Activated CD4-positive, CD25-positive, alpha-beta regulatory T cell treated with anti-CD3 and anti-CD28 coated beads, Interleukin-2, amount 50 U/mL, for 24 hours (primary cell): ENCODE measurements at places on chromosomes 4 and X.

DNA sequence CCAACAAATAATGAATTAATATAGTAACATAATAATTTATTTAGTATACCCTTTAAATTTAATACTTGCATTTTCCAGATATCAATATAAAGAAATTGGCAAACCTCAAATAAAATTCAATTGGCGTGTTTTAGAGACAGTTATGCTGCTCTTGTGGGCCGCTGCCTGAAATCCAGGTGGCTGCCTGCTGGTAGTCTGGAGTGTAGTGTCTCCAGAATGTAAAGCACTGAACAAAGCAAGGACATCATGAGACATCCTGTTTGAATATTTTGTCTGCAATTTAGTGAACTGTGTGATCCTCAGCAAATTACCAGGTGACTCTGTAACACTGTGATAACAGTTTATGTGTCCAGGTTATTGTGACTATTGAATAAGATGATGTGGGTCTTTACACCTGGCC is 29.9 kb downstream of the ZFP42 start:
- no peak for ATAC-seq

- ATAC-seq, result no peak
These were observed 2.3 kb downstream of the PGRMC2 start for GRCh38 chr4:128285085-128285997.

DNA sequence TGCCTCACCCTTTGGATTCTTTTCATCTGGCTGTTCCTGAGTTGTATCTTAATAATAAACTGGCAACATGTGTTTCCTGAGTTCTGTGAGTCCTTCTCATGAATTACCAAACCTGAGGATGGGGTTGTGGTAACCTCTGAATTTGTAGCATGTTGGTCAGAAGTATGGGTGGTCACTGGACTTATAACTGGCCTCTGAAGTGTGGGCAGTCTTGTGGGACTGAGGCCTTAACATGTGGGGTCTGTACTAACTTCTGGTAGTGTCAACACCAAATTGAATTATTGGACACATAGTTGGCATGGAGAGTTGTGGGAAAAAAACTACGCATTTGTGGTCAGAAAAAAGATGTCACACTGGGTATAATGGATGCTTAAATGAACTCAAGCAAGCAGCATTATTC is 45.0 kb upstream of the TNIP3 start:
- ATAC-seq, result no peak

DNA sequence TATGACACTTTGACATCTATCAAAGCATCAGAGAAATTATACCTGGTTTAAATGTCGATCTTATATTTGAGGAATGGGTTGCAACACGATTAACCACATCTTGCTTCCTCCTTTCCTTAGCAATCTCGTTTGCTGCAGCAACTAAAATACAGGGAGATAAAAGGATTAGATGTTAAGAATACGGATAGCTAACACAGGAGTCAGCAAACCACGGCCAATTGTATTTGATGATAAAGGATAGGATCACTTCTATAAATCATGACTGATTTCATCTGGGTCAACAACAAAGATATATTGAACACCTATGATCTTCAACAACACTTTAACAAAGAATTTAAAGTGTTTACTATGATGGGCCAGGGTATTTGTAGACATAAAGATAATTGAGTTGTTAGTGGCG is 5.0 kb downstream of the MAP7D3 start:
- no peak for ATAC-seq

DNA sequence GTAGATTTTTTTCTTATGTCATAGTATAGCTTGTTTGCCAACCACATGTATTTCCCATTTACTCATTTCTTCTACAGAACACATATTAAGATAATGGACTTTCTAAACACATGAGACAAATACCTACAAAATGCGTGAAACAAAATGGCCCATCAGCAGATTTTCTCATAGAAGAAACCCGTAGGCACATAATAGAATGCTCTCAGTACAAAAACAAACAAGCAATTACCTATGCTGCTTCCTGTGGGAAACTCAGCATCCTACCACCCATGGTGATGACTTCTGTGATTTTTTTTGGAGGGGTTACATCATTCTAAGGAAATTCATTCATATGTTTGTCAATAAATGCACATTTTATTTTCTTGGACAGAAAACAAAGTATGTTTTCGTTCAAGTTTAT is 343.6 kb downstream of the SPRY1 start:
- no peak for ATAC-seq

- ATAC-seq, result peak; percentile 98
These were observed 13.5 kb downstream of the NSUN7 start for GRCh38 chr4:40763228-40763716.

GRCh38 chrX:134718105-134718965 is 60.1 kb upstream of the PLAC1 start:
- ATAC-seq, result no peak

- ATAC-seq, result no peak
These were observed 20.4 kb downstream of the UVSSA start for GRCh38 chr4:1367230-1367935.

DNA sequence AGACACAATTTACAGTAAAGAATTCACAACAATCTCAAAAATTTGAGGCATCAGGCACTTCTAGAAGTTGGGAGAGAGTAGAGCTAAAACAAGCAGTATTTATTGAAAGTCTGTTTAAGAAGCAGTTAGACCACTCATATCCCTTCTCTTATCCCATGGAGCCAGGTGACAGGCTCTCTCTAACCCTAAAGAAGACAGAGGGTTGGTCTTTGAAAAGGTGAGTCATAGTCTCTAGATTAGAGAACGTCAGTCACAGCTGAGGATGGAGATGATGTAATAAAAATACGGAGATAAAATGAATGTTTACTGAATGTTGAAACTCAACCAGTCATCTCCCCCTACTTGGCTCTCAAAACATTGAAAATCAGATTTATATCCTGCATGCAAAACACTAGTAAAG is 223.8 kb downstream of the CHIC2 start:
- no peak for ATAC-seq

- no peak for ATAC-seq
These were observed 101.1 kb downstream of the TSPAN5 start for GRCh38 chr4:98557194-98557892.

- no peak for ATAC-seq
These were observed 10.9 kb upstream of the PPP2R3B start for GRCh38 chrX:397575-397974.

DNA sequence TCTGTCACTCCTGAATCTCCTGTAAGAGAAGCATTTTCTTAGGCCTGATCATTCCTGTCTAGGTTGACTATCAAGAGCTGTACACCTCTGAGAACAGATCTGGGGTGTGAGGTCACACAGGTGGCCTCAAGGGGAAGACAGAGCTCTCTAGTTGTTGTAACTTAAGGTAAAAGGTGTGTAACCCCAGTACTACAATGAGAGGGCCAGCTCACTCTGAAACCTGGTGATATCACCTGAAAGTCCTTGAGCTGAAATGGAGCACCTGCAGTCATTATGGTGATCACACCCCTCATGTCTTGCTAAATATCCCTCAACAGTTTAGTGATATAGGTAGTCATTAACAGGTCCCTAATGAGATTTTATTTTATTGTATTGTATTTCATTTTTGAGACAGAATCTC is 8.8 kb upstream of the FAM9C start:
- ATAC-seq, result peak; percentile 11

DNA sequence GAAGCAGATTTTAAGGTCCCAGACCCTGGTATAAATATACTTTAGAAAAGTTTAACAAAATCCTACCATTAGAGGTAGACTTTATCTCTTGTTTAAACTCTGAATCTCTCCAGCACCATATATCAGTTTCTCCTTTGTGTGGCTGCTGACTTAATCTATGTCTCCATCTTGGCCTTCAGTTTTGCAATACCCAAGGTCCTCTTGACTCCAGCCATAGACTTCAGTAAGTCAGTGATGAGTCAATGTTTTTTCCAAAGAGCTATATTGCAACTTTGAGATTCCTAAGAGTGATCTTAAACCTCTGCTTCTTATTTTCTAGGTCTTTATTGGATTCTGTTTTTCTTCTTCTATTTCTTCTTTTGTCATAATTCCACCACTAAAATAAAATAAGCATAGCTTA is 50.8 kb upstream of the ADGRL3 start:
- no peak for ATAC-seq

GRCh38 chr4:128820671-128821070 is 11.2 kb downstream of the JADE1 start:
- ATAC-seq, result no peak

DNA sequence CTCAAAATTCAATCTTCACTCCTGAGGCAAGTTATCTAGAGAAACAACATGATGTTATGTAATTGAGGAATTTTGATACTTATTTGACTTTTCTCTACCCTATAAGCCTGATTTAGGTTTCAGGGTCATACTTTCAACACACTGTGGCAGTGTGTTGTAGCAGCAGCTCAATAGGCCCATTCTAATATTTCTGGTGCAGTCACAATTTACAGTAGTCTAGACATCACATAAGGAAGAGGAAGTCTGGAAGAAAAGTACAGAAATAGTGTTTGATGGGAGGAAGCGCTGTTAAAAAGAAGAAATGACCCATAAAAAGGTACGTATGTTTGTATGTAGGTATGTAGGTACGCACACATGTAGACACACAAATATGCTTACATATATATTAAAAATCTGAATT is 194.3 kb downstream of the ARHGAP24 start:
- no peak for ATAC-seq

DNA sequence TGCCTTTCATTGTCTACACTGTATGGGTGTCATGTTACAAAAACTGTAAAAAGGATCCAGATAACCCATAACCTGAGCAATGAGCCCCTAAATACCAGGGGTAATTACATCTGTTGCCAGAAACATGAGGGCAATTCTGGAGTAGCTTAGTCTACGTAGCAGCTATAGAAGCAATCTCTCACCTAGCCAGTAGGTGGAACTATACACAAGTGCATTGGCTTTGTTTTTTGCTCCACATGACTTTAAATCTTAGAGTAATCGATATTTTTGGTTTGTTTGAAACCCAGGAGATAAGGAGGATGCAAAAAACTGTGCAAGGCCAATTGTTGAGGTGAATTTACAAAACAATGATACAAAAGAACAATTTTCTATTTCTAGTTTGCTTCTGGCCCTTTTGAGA is 57.5 kb downstream of the GPR82 start:
- no peak for ATAC-seq

GRCh38 chr4:177455561-177455970 is 13.3 kb upstream of the AGA start:
- ATAC-seq, result no peak

GRCh38 chr4:109424093-109424841 is 9.3 kb upstream of the SEC24B start:
- no peak for ATAC-seq
